Glutamatergic neuron (in vitro differentiated cells): ENCODE measurements at places on chromosomes 12 and 14.
A peak's percentile ranks its signal among the peaks of the same experiment; 100 is the strongest.

GRCh38 chr12:64081008-64081404, 141.1 kb downstream of the KICS2 start:
- DNase-seq = no peak

DNA sequence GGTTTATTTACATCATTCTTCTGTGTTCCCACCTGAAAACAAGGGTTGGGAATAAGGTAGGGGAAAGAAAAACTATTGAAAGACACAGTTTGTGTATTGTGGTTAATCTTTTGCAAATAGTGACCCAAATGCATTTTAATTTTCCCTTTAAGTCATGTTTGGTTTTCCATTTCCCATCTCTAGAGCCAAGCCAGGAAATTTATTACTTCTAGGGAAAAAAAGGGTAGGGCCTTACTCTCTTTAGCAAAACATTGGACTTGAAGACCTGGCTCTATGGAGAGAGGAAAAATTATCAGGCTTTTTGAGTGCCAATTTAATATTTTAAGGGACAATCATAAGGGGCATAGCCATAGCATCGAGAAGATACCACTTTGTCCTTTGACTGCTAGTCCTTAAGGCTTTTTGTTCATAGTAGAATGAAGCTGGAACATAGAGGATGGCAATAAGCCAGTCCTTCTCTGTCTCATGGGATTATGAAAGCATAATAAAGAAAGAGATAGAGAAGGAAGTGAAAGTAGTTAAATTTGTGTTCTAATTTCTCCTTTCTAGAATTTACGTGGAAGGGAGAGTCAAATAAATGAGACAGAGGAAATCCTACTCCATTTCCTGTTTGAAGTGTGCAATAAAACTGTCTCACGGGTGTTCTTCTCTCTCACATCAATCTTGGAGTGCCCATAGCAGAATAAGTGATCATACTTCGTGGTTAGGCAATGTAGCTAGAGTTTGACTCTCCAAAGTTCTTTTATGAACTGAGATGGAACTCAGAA, 50.9 kb upstream of the PPFIA2 start:
- DNase-seq = no peak

GRCh38 chr14:74945261-74945851, 10.0 kb downstream of the PGF start:
- DNase-seq = peak; percentile 72

DNA sequence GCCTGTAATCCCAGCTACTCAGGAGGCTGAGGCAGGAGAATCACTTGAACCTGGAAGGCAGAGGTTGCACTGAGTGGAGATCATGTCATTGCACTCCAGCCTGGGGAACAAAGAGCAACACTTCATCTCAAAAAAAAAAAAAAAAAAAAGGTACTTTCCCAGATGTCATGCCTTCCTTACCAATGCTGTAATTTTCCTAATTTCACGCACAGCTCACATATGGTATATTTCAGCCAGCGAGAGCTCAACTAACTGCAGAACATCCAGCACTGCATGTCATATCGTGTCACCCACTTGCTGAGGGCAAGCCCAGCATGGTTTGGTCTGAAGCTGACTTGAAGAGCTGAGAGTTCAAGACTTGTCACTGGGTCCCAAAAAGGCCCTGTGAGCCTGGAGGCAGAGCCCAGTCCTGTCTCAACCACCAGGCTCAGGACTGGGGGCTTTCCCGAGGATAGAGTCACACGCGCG, 29.0 kb downstream of the NFKBIA start:
- DNase-seq = no peak

GRCh38 chr14:95121911-95122620, 35.3 kb downstream of the DICER1 start:
- no peak for DNase-seq
